Right forelimb (tissue), 1 donor: ENCODE measurements at places on chromosomes 6 and 20.

DNA sequence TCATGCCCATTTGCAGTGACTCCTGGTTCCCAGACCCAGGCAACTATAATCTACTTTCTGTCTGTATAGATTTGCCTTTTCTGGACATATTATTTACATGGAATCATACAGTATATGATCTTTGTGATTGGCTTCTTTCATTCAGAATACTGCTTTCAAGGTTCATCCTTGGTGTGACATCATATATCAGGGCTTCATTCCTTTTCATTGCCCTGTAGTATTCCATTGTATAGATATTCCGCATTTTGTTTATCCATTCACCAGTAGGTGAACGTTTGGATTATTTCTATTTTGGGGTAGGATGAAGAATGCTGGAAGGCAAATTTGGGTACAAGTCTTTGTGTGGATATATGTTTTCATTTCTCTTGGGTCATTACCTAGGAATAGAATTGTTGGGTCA lies 36.1 kb downstream of the PPP1R16B start:
- DNase-seq = no peak

DNA sequence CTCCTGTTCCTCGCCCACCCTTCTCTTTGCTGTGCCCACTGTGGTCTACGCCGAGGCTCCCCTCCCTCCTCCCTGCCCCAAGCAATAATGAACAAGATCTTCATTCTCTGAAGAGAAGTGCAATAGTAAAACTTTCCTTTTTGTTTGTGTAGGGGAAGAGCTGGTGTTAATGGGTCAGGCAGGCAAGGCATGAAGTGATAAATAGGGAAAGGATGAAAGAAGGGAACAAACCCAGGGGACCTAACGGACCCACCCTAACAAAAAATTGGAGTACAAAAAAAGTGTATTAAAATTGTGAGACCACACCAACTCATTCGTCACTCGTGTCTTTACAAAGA lies 66.9 kb downstream of the ZBTB2 start:
- no peak for DNase-seq

DNA sequence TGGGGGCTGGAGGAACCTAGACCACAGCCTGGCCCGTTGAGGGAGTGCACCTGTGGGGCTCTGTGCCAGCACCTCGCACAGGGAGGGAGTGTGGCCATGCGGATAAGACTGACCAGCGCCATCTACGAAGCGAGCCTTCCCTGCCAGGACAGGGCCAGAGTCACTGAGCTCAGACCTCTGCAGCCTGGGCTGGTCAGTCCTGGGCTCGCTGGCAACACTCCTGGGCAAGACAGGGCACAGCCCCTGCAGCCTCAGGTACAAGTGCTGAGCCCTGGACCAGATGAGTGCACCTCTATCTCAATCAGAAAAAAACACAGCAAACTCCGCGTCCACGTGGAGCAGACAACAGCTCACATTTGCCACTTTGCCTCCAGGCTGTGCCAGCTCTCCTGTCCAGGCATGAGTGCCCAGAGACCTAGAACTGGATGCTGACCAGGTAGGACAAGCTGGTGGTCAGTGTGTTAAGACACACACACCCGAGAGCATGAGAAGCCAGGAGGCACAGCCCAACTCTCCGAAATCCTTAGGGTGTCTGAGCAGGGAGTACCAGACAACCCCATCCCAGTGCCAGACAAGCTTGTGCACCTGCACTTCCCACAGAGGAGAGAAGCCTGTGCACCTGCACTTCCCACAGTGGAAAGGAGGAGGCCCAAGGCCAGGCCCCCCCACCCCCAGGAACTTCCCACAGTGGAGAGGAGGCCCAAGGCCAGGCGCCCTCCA lies 4.9 kb downstream of the ARFRP1 start:
- DNase-seq = no peak

DNA sequence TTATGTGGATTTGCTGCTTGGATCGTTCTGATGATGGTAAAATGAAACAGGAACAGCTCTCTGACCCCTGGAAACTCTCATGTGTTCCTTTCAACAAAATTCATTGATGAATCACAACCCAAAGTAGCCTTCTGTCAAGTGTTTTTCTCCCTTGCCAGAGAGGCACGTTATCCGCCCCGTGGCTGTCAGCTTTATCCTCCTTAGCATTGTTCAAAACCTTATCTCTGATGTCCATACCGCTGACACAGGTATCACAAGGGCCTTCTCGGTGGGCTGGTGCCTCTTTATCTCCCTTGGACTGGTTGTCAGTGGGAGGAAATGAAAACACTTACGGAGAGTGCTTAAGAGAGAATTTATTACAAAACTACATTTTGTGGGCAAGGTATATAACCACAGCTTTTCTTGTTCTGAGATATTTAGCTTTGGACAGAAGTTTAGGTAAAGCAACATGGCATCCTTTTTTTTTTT lies 84.9 kb downstream of the TIAM2 start:
- no peak for DNase-seq

GRCh38 chr6:129324345-129324744 lies 385.6 kb downstream of the ARHGAP18 start:
- no peak for DNase-seq

DNA sequence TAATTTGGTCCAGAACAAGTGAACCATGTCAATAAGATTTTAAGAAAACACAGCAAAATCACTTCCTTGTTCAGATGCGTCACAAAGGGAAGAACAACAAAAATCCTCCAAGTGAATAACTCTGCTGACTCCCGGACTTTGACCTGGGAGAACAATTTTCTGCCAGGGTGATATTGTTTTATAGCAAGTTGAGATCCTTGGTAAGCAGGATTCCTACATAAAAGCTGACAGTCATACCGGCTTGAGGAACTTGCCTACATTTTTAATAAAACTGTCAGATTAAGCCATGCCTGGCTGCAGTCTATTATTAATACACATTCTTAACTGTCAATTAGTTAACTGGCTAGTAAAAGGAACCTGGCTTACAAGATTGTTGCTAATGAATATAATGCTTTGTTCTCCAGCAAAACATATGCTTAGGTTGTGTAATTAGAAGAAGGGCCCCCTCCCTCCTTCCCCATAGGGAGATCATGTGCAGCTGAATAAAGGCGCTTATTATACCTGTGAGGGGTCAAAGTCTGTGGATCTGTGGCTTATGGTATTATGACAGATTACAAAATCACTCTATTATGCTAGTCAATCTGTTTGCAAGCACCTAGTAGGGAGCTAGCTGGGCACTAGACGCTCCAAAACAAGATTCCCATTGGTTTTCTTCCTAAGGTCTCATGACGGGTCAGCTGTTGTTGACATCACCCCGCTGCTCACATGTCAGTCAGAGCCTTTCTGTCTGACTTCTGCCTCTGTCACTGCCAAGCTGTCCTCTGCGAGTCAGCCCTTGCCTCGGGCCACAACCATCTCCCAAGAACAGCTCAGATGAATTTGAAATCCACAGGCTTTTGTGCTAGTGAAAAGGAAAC lies 44.6 kb upstream of the SEC63 start:
- no peak for DNase-seq
